ENCODE measurements at places on chromosomes 1 and 21.
A peak's percentile ranks its signal among the peaks of the same experiment; 100 is the strongest.

GRCh38 chr21:46154955-46155513 is 345 bp downstream of the FTCD start:
- DNase-seq, result no peak

DNA sequence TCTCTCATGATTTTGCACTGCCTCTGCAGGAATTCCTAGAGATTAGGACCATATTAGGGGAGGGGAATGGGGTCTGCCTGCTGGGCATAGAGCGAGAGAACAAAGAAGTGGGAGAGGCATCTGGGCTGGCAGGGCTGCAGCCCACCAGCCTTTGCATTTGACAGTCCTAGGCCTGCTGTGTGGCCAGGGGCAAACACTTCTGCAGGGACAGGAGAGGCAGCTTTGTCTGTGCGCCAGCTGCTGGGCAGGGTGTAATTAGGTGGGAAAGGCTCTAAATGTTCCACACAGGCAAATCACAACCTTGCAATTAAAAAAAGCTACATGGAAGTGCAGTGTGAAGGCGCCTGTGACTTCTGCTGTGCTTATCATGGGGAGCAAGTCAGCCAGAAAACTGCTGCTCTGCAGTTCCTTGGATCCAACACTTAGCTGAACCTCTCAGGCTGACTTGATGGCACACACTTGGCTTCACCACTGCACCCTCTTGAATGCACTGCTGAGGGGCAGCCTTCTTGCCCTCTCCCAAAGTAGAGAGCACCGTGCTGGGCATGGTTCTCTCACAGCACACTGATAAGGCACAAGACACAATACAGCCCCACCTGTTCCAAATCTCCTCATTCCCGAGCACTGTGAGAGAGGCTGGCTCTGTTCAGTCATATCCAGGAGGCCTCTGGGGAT is 73.6 kb upstream of the TLR5 start:
- peak; percentile 59 for DNase-seq

DNA sequence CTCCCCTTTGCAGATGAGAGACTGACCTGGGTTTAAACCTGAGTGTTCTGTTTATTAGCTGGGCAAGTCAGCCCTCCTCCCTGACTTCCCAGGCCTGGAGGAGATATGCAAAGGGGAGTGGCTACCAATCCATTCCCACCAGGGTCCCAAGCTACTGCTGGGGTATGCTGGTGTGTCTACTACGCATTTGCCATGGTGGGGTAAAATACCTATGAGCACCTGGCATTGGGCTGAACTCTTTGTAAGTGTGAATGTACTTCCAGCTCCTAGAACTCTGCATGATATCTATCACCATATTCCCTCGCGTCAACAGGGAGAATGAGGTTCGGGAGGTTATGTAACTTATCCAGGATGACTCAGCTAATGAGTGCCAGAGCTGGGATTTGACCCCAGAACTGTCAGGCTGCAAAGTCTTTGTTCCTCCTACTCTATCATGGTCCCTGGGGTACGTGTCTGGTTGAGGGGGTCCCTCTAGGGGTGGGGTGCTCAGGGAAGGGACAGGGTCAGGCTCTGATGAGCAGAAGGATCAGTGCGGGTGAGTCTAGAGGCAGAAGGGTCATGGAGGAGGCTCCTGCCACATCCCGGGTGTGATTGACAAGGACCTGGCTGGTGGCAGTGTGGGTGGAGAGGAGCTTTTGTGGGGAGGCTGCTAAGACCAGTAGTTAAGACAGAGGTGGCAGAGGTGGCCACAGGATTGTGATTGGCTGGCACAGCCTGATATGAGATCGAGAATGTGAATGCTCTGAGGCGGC is 16.7 kb downstream of the AMPD2 start:
- no peak for DNase-seq

DNA sequence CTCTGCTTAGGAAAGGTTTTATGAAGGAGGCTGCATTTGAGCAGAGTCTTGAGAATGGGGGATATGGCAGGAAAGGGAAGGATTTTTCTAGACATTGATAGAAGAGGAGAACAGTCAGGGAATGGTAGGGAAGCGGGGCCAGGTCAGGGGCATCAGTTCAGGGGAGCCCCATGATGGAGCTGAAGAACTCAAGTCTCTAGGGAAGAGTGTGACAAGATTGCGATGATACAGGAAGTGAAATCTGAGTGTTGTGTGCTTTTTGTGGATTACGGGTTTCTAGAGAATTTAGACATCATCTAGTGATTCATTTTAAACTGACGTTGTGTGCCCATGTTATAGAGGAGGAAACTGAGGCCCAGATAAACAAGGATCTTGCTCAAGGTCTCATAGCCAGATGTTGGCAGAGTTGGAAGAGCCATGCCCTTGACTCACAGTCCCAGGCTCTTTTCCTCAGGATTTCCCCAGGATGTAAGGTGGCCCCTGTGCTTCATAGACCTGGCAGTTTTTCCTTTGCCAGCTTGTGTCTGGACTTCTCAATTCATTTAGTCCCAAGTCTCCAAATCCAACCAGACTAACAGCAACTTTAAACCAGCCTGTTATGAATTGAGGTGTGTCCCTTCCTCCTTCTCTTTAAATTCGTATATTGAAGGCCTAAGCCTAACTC is 130.3 kb downstream of the ROR1 start:
- DNase-seq, result no peak
